D721Med (cell line): ENCODE measurements at places on chromosomes 4 and X.

DNA sequence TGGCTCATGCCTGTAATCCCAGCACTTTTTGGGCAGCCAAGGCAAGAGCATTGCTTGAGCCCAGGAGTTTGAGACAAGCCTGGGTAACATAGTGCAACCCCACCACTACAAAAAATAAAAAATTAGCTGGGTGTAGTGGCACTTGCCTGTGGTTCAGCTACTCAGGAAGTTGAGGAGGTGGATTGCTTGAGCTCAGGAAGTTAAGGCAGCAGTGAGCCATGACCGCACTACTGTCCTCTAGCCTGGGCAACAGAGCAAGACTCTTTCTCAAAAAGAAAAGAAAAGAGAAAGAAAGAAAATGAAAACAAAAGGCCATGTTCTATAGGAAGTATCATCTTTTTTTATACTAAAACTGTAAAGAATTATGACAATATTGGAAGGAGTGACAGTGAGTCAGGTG is 38.5 kb downstream of the NEK1 start:
- DNase-seq, result no peak

DNA sequence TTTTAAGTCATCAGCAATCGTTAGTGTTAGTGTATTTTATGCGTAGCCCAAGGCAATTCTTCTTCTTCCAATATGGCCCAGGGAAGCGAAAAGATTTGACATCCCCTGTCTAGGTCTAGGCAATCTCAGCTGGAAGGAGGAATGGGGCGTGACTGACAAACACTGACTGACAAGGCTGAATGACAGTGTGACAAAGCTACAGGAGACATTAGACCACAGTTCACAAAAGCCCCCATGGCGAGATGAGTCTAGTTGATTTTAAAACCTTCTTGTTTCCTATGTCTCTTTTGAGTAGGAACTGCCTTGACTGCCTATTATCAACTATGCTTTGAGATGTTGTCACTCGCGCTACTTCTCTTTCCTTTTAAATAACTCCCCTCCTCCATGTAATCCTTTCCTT is 42.3 kb downstream of the QRFPR start:
- no peak for DNase-seq

DNA sequence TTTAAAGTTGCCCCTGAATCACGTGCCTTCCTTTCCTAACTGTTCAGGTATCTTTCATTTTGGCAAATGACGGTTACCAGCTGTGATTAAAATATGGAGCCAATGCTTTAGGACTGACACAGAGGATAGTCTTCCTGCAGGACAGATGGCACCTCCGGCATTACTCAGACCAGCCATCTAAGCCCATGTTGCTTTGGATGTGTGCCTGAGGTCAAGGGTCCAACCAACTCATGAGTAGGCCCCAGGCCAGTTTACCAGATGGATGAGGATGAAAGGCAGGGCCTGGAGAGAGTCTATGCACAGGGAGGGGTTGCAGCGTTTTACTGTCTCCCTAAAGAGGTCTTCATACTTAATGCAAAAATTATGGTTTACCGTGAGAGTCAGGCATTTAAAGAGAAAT is 174.0 kb upstream of the GATB start:
- no peak for DNase-seq

DNA sequence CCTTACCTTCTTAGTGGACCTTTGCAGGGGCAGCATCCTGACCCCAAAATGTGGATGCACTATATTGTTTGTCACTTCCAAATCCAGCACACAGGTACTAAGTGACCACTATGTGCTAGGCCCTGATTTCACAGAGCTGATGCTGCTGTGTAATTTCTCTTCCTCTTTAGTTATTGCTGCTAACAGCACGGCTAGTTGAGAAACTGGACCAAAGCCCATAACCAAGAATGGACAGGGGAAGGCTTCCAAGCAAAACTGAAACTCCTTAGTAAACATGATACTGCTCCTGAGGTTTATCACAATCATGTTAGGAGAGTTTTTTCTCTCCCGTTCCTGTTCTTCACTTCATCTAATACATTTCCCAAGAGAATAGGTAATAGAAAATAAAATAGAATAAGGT is 172.9 kb upstream of the TTC29 start:
- DNase-seq, result no peak

DNA sequence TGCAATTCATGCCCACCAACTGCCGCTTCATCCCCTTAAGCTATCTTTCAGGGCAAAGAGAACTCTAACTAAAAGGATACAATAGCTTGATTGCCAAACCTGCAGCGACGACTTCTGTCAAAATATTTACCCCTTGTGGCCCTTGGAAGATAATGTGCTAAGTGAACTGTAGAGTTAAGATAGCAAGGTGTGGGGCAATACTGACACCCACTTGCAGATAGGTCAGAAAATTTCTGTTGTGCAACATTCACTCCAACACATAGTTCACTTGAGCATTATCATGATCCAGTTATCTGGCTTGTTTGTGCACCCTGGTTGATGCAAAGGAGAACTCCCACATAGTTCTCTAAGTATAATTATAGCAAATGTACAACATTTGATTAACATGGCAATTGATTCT is 55.6 kb downstream of the RHOXF2B start:
- DNase-seq, result no peak

GRCh38 chr4:90540536-90540935 is 413.3 kb downstream of the CCSER1 start:
- DNase-seq, result no peak

GRCh38 chrX:148043271-148043855 is 62.2 kb downstream of the FMR1NB start:
- no peak for DNase-seq

DNA sequence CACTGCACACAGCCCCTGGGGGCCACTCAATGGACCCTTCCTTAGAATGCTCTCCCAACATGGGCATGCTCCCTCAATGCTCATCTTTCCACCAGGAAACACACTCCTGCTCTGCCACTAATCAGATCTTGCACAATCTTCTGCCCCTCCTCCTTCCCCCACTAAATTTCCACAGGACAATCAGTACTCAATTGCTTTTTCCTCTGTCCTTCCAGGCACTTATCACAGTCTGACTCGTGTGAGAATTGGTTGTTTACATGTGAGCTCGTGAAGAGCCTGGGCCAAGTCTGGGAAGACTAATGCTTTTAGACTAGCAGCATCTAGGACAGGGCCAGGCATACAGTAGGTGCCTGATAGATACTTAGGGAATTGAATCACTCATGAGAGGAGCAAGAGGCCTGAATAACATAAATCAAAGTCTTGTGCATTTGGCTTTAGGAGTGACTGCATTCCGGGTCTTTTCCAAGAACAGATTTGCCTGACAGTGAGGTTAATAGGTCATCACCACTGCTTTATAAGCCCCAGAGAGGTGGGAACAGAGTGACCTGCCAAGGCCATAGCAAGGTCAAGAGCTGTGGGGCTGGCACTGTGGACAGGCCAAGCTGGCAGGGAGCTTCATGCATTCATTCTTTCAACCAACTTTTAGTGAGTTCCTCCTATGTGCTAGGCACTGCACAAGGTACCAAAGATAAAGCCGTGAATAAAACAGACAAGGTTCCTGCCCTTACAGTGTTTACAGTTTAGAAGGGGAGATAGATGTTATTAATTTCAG is 55.0 kb downstream of the PRPS1 start:
- DNase-seq, result no peak

DNA sequence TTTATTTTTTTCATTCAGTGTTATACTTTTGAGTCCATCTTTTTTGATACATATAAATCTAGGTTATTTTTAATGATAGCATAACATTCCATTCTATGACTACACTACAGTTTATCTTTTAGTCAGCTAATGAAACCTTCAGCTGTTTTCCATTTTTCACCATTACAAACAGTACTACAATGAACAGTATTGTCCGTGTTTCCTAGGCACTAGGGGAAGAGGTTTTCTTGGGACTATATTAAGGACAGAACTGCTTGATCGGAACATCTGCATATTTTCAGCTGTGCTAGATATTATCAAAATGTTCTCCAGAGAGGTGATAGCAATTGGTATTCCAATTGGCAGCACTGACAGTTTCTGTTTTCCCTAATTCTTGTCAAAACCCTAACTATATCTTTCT is 44.3 kb upstream of the HCCS start:
- no peak for DNase-seq

DNA sequence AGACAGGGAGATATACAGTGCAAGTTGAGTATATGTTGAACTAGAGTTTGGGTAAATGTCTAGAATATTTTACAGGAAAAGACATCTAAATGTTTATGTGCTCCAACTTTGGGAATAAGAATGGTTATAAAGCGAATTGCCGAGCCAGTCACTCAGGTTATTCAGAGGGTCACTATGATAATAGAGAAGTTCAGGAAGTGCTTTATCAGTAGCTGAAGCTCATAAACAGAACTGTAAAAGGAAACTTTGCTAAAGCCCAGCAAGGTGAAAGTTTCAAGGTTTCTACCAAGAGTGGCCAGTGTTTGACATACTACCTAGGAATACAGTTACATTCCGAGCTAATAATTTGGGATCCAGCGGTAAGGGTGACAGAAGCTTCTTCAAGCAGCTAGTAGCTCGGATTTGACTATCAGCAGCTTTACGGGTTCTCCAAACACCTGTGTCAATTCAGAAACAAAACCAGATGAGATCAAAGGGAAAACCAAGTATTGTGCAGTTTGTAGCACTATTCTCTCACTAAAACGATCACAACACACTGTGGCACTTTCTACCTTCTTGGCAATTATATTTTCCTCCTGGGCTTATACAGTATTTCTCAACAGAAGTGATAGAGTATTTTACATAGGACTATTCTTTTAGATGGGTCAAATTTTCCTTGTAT is 17.2 kb upstream of the BCLAF3 start:
- no peak for DNase-seq
